ENCODE measurements at places on chromosomes 13 and 19.

- DNase-seq: no peak
Observed at GRCh38 chr19:55353356-55353802, 1.1 kb downstream of the COX6B2 start.

DNA sequence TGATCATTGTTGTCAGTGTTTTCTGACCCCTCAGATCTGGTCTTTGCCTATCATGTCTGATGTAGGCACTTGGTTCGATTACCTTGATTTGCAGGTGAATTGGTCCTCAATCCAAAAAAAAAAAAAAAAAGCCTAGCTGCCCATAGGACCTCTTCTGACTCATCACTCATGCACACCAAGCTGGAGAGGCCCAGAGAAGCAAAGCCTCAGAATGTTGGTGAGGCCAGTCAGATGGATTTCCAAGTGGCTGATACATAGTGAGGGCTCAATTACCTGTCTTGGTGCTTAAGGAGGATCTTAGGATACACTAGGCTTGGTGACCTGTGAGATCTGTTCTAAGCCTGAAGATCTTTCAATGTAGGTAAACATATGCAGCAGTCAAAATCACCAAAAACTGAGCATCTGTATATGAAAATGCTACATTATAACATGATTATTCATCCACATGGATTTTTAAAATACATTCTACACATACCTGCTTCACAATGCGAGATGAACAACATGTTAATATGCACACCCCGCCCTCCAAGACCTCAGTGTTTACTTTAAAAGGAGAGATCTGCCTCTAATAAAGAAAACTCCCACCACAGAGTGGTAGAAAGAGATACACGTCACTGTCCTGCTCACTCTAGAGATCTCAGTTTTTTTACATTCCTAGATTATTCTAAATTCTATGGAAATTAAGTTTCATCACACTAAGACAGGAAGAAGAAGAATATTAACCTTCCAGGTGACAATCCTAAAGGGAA, 79.9 kb upstream of the RAP2A start:
- DNase-seq: no peak

DNA sequence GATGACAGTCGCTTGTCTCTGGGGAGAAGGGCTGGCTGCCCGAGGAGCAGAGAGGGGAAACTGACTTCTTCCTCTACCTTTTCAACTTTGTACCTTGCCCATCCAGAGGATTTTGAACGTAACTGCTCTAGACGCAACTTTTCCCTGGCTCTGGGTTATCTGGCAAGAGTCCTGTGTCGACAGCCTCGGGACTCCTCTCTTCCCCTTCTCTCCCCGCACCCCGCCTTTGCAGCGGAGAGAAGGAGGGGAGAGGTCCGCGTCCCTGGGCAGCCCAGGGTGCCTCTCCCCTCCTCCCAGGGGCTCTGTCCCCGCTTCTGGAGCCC, 574 bp downstream of the SH3GL1 start:
- no peak for DNase-seq

DNA sequence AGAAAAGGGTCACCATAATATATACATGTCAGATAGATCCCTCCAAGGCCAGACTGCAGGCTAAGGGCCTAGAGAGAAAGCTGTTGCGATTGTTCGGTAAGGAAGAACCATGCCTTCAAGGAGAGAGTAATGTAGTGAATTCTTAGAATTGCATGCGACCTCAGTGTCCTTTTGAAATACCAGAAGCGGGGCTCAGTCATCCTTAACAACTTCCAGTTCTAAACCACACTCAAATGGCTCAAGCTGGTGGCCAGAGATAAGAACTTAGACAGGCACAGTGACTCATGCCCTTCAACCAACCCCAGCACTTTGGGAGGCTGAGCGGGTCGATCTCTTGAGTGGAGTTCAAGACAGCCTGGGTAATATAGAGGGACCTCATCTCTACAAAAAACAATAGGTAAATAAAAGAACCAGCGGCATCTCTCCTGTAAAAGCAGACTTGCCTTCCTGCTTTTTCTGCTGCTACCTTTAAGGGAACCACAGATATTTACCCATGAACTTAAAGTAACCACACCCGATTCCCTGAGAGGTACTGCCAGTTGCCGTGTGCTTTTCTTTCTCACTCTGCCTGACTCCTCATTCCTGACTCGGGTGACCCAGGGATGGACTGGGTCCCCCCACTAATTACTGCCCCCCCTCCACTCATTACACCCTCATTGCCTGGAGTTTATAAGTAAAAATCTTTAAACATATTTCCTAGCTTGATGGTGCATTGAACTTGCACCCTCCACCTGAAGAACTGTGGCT, 15.4 kb upstream of the SIGLEC6 start:
- no peak for DNase-seq

DNA sequence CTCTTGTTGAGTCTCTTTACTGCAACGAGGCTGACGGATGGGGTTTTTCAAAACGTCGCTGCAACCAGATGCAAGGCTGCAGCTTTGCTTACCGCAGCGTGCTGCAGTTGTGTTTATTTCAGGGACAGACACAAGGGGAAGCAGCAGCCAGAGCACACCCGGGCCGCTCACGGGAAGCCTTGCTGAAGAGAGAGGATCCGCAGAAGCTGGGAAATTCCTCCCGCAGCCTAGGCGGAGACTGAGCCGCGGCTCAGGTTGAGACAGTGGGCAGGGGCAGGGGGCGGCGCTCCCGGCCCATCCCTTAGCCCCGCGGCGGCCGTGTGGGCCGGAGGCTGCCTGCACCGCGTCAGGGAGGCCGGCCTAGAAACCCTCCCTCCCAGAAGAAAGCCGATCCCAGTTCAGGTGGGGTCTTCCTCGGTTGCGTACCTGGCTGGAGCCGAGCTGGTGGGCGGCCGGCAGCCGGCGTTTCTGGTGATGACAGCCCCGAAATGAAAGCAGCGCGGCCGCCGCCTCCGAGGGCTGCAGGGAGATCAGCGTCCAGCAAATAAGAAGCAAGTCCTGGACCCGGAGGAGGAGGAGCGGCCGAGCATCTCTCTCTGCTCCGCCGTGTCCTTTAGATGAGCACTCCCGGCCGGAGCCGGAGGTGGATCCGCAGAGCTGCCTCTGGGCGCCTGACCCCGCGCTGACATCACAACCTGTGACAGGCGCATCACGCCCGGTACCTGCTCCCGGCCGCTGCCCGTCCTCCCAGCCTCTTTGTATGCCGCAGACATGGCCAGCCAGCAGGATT, at the start of gene FRY:
TSS of gene FRY (plus strand) at position 750 of the 790 bp plus-strand sequence. CDS start at position 772, 22 bp downstream.
- DNase-seq: peak; percentile 15

GRCh38 chr13:36453516-36453915, 21.2 kb downstream of the CCNA1 start:
- DNase-seq: no peak

DNA sequence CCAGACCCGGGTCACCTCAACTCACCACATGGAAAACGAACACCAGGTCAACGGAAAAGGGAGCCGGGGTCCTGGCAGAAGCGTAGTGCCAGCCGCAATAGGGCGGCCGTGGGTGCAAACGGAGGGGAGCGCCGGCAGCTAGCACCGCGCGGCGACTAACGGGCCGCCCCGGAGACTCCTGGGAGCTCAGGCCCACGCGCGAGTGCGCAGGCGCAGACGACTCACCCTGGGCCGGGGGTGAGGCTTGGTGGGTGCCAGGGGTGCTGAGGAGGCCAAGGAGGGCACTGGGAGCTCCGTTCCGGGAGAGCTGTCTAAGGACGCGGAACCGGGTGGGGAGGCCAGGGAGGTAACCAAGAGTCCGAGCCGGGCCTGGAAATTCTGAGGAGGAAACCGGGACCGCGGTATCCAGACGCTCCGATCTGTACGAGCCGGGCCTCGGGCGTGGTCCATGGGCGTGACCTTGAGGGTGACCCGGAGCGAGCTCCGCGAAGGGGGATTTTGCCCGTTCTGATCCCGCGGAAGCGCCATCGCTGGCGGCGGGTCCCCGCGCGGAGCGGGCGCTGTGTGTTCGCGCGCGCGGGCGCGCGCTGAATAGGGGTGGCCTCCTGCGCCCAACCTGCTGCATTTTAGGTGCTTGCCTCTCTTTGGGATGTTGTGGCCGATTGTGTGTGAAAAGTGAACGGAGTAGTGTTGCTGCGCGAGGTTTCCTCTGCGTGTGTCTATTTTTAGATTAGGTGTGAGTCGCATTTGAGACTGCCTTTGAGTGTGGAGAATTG, at the start of gene ZNF382:
TSS of gene ZNF382 (plus strand) at position 213 of the 776 bp plus-strand sequence. CDS start 4,602 bp downstream, outside the sequence.
- no peak for DNase-seq

- DNase-seq: no peak
Observed at GRCh38 chr13:102697264-102697663, 2.4 kb upstream of the METTL21C start.

- no peak for DNase-seq
Observed at GRCh38 chr13:114145256-114145655, 12.8 kb upstream of the RASA3 start.

DNA sequence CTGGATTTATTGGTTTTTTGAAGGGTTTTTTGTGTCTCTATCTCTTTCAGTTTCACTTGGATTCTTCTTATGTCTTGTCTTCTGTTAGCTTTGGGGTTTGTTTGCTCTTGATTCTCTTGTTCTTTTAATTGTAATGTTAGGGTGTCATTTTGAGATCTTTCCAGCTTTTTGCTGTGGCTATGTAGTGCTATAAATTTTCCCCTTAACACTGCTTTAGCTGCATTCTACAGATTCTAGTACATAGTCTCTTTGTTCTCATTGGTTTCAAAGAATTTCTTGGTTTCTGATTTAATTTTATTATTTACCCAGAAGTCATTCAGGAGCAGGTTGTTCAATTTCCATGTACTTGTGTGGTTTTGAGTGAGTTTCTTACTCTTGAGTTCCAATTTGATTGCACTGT, 24.6 kb downstream of the ZNF430 start:
- no peak for DNase-seq

DNA sequence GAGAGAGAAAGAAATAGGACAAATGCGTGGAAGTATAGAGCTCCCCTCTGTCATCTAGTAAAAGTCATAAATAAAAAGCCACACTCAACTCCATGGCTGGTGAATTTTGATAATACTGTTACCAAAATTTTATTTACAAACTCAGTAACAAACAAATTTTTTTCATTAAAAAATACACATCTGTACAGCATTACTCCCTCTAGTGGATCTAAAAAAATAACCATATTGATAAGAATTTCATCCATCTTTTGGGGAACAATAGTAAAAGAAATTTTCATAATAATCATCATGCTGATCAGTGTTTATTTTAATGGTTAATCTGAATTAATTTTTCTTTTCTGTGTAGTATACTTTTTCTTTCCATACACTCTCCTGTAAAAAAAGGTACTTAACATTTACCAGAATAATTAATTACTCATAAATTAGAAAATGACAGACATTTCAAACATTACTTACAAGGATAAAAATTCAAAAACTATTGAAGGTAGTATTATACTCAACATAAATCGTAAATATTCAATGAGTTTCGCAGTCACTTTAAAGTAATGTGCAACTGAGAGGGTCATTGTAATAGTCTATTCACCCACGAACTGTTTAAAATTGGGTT, 173.5 kb upstream of the LSM14A start:
- no peak for DNase-seq

GRCh38 chr19:18932216-18932841, 8.7 kb downstream of the HOMER3 start:
- DNase-seq: peak; percentile 58

- no peak for DNase-seq
Observed at GRCh38 chr13:99416411-99417121, 84.7 kb upstream of the TM9SF2 start.

DNA sequence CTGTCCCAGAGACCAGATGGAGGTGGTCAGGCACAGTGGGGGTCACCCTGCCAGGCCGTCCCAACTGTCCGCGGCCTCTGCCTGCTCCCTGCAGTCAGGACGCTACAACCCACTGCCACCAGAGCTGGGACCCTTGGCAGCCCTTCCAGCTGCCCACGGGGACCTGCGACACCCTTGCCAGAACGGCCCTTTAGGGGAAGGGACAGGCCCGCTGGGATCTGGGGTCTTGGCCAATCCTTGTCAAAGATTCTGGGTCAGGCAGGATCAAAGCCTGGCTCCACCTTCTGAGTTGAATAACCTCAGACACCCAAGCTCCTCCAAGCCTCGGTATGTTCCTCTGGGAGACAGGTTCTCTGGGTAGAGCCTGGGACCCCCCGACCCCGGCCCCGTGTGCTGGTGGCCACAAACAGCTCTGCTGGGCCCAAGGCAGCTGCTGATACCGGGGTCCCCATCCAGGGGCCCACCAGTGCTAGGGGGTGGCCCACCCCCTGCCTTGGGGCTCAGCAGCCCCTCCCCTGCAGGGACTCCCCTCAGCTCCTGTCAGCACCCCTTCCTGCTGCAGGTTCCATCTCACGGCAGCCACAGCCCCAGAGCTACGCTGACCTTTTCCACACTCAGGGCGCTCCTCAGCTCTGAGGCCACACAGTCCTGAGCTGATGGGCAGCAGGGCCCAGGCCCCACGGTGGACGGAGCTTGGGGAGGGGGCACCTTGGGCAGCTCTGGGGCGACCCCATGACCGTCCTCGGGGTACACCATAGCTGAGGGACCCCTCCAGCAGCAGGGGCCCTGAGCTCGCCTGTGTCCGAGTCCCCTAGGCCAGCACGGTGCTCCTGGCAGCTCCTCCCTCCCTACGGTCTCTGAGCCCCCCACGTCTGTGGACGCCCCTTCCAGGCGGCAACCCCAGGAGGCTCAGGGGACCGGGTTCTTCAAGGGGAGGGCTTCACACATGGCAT, 18.4 kb downstream of the SBNO2 start:
- no peak for DNase-seq

All from HCT116 (cell line).